ENCODE measurements at places on chromosomes 4 and X. TPM values are rescaled to one million over a fixed set of nuclear protein-coding genes. Genes with fewer than 3 reads are reported as not detected.

The ARX gene
- not detected for total RNA-seq

- DNase-seq, result peak; percentile 19
Measured at GRCh38 chr4:41814565-41814964, 66.0 kb upstream of the PHOX2B start.

GRCh38 chr4:26959654-26960047, 99.0 kb downstream of the STIM2 start:
- DNase-seq, result no peak

The GC gene
- total RNA-seq, result not detected

DNA sequence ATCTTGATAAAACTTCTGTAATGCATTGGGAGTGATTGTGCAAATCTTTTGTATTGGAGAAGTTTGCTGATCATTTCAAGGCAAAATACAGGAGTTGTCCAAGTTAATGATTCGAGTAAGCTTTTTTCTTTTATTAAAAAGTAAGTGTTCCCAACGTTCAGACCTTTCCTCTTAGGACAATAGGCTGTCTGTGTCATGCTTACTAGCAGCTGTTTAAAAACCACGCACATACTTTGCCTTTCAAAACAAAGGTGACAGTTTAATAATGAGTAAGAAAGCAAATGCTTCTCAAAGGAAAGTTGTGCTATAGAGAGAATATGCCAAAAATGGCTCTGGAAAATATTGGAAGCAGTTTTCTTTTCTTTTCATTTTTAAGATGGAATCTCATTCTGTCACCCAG, 11.2 kb downstream of the TRAPPC11 start:
- DNase-seq, result no peak

The GASK1B gene
- 0.42 TPM for total RNA-seq

All from H7 (cell line).